HEK293T (cell line): ENCODE measurements at places on chromosomes 5 and 9.

DNA sequence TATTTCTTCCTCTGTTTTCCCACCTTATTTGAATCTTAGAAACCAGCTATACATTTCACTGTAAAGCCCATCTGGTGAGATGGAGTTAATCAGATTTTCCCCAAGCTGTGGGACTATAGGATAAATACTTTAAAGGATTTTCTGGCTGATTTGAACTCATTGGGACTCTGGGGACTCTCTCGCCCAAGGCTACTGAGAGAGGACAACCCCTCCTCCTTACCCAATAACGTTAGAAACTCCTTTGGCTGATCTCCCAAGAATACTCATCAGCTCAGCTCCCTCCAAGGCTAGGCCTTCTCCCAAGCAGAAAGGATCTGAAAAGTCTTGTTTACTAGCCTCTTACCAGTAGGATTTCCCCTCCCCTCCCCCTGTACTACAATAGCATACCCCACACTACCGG is 1.5 kb upstream of the GLRA1 start:
- no peak for DNase-seq

DNA sequence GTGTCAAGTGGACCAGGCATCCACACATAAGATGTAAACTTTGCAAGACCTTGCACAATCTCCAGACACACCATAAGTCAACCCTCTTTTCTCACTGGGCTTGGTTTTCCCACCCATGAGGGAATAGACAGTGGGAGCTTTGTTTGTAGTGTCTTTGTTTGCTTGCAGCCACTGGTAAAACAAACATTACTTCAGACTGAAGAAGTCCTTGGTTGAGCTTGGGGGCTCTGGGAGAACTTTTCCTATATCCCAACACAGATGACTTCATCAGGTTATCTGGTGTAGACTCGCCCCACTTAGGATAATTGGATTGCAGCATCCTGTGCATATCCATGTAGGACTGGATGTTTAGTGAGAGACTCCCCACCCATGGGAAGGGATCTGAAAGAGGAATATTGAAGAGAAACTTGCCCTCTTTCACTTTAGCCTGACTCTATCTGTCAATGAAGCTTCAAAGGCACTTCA is 11.5 kb upstream of the ADGRV1 start:
- DNase-seq: peak; percentile 34

GRCh38 chr5:113271015-113271414 is 163.8 kb downstream of the TSSK1B start:
- DNase-seq: no peak

GRCh38 chr5:32355686-32356085 is 42.9 kb upstream of the MTMR12 start:
- no peak for DNase-seq

DNA sequence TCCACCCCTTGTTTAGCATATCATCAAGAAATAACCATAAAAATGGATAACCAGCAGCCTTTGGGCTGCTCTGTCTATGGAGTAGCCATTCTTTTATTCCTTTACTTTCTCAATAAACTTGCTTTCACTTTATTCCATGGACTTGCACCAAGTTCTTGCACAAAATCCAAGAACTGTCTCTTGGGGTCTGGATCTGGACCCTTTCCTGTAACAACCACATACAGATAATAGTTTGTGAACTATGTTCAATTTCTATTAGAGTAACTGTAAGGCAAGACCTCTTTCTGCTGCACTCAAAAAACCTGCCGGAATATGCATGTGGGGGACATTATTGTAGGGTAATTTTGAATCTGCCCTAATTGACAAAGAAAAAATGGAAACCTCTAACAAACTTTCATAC is 66.9 kb upstream of the TMEM215 start:
- no peak for DNase-seq

- DNase-seq: no peak
Observed at GRCh38 chr5:35679357-35679756, 61.7 kb downstream of the SPEF2 start.

DNA sequence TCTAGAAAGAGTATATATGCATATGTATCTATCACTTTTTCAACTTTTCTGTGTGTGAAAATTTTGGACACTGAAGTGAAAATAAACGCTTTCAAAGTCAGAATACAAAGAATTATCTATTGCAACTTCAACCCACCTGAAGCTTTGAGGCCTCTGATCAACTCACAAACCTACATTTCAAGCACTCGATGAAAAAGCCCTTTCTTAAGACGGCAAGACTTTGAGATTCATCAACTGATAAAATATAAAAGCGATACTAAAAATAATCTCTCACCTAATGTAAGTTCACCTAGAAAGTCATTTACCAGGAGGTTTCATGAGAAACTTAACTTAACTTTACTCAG is 1.2 kb downstream of the GOLPH3 start:
- DNase-seq: no peak

- DNase-seq: peak; percentile 73
Observed at GRCh38 chr5:180201051-180201987, 7.7 kb downstream of the RASGEF1C start.

DNA sequence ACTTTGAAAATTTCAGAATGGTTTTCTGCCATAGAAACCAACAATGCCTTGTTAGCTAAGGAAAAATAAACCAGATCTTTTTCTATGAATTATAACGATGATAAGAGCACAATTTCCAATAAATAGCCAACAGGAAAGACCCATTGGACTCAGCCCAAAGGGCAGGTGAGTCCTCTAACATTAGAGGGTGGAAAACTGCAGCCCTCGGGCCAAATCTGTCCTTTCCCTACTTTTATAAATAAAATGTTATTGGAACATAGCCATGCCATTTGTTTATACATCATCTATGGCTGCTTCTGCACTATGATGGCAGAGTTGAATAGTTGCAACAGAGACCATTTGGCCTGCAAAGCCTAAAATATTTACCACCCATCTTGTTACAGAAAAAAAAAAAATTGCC is 296.1 kb downstream of the FBXL7 start:
- DNase-seq: no peak

- DNase-seq: no peak
Observed at GRCh38 chr9:134236001-134236421, 71.6 kb upstream of the RNU6ATAC start.

DNA sequence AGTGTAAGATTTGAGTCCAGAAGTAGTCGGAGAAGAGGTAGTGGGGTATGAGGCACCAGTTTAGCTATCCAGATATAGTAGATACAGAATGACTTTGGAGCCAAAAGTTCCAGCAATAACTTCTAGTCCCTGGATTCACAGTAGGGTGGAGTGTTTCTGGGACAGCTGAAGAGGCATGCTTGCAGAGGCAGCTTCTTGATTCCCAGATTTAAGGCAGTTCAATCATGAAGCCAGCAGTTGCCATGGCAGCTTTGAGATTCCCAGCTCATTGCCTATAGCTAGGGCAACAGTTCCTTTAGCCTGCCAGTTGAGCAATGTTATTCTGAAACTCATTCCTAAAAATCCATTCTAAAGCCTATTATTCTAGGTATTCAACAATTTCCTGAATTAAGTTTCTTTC is 79.2 kb downstream of the LIX1 start:
- no peak for DNase-seq

GRCh38 chr9:128024761-128025308 is 42.3 kb downstream of the NAIF1 start:
- no peak for DNase-seq

GRCh38 chr9:642014-642413 is 199.5 kb upstream of the DMRT1 start:
- no peak for DNase-seq

DNA sequence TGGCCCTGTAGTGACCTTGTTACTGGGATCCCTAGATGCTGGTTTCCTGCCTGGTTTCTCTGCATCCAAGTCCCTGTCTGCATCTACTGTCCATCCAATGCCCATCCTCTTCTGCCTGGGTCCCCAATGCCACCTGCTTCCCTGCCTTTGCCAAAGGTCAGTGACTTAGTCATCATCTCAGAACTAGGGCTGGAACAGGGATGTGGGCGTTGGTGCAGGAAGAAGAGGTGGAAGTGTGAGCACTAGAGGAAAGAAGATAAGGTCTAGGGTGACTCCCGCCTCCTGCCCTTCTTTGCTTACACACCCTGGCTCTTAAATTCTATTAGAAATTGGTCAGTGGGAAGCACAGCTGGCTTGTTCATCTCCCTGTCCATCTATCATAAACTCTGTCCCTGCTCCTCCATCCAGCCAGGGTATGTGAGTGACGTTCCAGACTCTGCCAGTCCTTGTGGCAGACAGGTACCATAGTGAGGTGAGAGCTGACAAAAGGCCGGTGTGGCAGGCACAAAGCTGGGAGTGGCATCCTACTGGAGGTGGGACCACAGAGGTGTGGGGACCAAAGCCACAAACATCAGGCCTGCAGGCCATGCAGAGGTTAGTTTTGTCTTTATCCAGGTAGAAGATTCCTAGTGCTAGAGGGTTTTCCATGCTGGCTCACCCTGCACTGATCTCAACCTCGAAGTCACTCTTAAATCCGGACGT is 9.2 kb downstream of the PTPN3 start:
- no peak for DNase-seq

DNA sequence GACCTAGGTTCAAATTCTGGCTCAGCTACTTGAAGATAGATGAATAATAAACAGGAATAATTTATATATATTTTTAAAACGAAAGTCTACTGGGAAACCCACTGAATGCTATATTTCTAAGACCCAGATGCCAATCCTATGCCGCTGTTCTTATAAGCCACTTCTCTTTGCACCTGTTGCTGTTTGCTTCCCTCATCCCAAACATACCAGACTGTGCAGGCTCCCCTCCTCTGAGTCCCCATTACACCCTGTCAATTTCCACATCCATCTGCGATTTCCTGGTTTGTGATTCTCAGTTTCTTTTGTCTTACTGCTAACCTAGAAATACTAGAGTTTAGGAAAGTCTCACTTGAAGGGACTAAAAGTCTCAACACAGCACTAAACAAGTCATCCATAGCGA is 92.8 kb upstream of the CAST start:
- no peak for DNase-seq

DNA sequence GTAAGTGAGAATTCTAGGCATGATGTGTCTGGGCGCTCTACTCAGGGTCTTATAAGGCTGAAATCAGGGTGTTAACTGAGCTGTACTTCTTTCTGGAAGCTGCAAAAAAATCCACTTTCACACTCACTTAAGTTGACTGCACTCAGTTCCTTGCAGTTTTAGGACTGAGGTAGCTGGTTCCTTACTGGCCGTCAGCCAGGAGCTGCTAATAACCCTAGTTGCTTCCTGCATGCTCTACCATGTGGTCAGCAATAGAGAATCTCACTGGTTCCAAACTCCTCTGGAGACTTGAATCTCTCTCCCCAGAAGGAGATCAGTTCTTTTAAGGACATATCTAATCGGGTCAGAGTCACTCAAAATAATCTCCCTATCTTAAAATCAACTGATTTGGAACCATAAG is 911.2 kb downstream of the EFNA5 start:
- no peak for DNase-seq

- no peak for DNase-seq
Observed at GRCh38 chr5:168734620-168735300, 155.6 kb upstream of the PANK3 start.
